ENCODE measurements at places on chromosomes 5 and 9. TPM values are rescaled to one million over a fixed set of nuclear protein-coding genes. Genes with fewer than 3 reads are reported as not detected.
A peak's percentile ranks its signal among the peaks of the same experiment; 100 is the strongest.

DNA sequence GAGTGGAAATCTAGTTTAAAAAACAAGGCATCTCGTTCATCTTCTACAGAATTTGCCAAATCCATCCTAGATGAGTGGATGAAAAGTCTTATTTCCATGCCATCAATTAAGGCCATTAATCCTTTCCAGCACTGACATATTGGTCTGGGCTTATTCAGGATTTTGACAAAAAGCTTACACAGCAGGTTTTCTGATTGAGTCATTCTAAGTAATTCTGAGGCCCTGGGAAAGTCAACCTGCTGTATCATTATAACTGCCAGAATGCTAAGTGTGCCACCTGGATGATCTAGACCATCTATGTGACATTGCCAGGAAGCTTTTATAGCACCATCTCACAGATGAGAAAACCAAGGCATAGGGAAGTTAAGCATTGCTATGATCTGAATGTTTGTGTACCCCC is 132.1 kb upstream of the MAP3K1 start:
- H3K4me1 ChIP-seq = peaks cover 52% of the 10 kb centered on the region
- no peaks in the 10 kb centered on the region for H3K36me3 ChIP-seq
- no peak overlapping the region for H3K4me3 ChIP-seq
- H3K27me3 ChIP-seq = no peaks in the 10 kb centered on the region

- H3K27ac ChIP-seq = no peak overlapping the region
- no peak for DNase-seq
- peaks cover 5% of the 10 kb centered on the region for H3K27me3 ChIP-seq
- H3K4me3 ChIP-seq = no peak overlapping the region
- no peaks in the 10 kb centered on the region for H3K36me3 ChIP-seq
Observed at GRCh38 chr5:6480133-6481051, 31.7 kb downstream of the UBE2QL1 start.

- H3K36me3 ChIP-seq = peaks cover 42% of the 10 kb centered on the region
- no peak overlapping the region for H3K4me3 ChIP-seq
- peaks cover 8% of the 10 kb centered on the region for H3K4me1 ChIP-seq
- no peak overlapping the region for H3K27ac ChIP-seq
Observed at GRCh38 chr9:133340256-133340655, 4.3 kb upstream of the SURF6 start.

DNA sequence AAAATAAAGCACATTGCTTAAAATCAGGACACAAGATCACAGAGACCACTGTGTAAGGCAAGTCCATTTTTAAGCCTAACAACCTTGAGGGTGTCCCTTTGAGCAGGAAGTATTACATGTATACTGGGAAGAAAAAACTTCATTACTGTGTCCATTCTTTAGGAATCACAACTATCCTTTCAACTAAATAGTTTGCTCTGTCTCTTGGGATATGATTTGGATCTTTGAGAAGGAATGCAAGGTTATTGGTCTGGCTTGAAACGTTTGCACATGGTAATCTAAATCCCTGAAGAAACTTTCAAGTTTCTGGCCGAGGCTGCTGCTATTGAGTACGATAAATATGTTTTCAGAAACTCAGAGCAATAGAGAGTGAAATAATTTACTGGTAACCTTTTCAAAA is 923.0 kb upstream of the SEMA6A start:
- H3K4me3 ChIP-seq = no peak overlapping the region
- H3K27ac ChIP-seq = no peak overlapping the region
- H3K27me3 ChIP-seq = no peaks in the 10 kb centered on the region
- H3K36me3 ChIP-seq = no peaks in the 10 kb centered on the region

GRCh38 chr9:11356067-11356466 is 743.3 kb upstream of the PTPRD start:
- no peak overlapping the region for H3K27ac ChIP-seq
- DNase-seq = no peak
- H3K36me3 ChIP-seq = no peaks in the 10 kb centered on the region

GRCh38 chr9:89786655-89787054 is 181.8 kb downstream of the GADD45G start:
- H3K4me1 ChIP-seq = no peaks in the 10 kb centered on the region
- no peak overlapping the region for H3K4me3 ChIP-seq
- H3K27ac ChIP-seq = no peak overlapping the region
- DNase-seq = no peak
- H3K36me3 ChIP-seq = no peaks in the 10 kb centered on the region
- H3K27me3 ChIP-seq = no peaks in the 10 kb centered on the region

- no peaks in the 10 kb centered on the region for H3K27me3 ChIP-seq
- DNase-seq = no peak
- H3K36me3 ChIP-seq = no peaks in the 10 kb centered on the region
- no peak overlapping the region for H3K4me3 ChIP-seq
- peaks cover 1% of the 10 kb centered on the region for H3K4me1 ChIP-seq
- no peak overlapping the region for H3K27ac ChIP-seq
Observed at GRCh38 chr5:127425868-127426267, 91.6 kb upstream of the PRRC1 start.

DNA sequence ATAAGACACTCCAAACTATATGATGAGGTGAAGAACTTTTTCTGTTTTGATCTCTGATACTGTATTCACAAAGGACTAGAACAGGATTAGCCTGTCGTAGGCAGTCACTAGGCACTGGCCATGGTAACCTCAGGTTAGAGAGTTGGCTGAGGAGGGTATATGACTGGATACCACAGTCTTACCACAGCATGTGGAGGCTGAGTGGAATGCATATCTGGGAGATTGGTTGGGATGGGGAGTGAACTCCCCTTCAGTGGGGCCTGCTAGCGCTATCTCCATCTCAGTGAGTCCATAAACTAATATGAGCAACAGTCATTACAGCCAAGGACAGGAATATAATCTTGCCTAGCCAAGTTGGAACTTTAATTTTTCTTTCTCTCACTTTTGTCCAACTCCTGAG is 339.1 kb downstream of the SPATA31D1 start:
- no peak overlapping the region for H3K4me3 ChIP-seq
- H3K27ac ChIP-seq = no peak overlapping the region
- H3K4me1 ChIP-seq = no peaks in the 10 kb centered on the region
- H3K36me3 ChIP-seq = no peaks in the 10 kb centered on the region

GRCh38 chr9:77856615-77857014 is 175.0 kb downstream of the GNAQ start:
- no peak overlapping the region for H3K4me3 ChIP-seq
- peaks cover 28% of the 10 kb centered on the region for H3K4me1 ChIP-seq
- no peak for DNase-seq
- H3K27me3 ChIP-seq = no peaks in the 10 kb centered on the region
- H3K36me3 ChIP-seq = peaks cover 8% of the 10 kb centered on the region

DNA sequence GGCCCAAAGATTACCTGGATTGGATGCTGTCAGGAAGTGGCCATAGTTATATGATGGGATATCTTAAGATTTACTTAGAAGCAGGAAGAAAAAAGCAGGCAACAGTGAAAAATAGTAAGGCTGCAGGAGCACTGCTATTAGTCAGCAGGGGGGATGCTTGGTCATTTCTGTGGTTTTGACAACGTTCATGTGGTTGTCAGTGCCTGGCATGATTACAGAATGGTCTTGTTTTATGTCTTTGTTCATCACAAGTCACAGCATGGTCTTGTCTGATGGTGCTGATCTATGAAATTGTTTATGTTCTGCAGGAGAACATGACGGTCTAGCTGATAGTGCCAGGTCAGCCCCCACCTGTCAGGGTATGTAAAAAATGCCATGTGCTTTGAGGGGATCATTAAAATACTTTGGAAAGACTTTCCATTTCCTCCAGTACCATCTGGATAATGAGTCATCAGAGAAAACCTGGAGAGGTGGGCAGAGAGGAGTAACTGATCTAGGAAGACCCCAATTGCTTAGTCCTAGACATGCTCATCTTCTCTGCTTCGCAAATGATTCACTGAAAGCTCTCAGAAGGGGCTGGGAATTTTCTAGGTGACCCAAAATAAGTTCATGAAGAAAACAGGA is 48.5 kb downstream of the PLGRKT start:
- H3K27me3 ChIP-seq = no peaks in the 10 kb centered on the region
- peak; percentile 60 for DNase-seq
- H3K27ac ChIP-seq = no peak overlapping the region
- H3K4me3 ChIP-seq = no peak overlapping the region
- H3K36me3 ChIP-seq = peaks cover 3% of the 10 kb centered on the region

GRCh38 chr9:99753436-99753835 is 68.2 kb upstream of the NR4A3 start:
- peaks cover 9% of the 10 kb centered on the region for H3K27me3 ChIP-seq
- no peaks in the 10 kb centered on the region for H3K36me3 ChIP-seq
- H3K4me3 ChIP-seq = no peak overlapping the region

GRCh38 chr5:96146675-96147074 is 185.0 kb upstream of the ELL2 start:
- H3K4me1 ChIP-seq = peaks cover 7% of the 10 kb centered on the region
- H3K36me3 ChIP-seq = no peaks in the 10 kb centered on the region
- DNase-seq = peak; percentile 16
- H3K4me3 ChIP-seq = no peak overlapping the region
- H3K27ac ChIP-seq = no peak overlapping the region
- H3K27me3 ChIP-seq = peaks cover 4% of the 10 kb centered on the region

DNA sequence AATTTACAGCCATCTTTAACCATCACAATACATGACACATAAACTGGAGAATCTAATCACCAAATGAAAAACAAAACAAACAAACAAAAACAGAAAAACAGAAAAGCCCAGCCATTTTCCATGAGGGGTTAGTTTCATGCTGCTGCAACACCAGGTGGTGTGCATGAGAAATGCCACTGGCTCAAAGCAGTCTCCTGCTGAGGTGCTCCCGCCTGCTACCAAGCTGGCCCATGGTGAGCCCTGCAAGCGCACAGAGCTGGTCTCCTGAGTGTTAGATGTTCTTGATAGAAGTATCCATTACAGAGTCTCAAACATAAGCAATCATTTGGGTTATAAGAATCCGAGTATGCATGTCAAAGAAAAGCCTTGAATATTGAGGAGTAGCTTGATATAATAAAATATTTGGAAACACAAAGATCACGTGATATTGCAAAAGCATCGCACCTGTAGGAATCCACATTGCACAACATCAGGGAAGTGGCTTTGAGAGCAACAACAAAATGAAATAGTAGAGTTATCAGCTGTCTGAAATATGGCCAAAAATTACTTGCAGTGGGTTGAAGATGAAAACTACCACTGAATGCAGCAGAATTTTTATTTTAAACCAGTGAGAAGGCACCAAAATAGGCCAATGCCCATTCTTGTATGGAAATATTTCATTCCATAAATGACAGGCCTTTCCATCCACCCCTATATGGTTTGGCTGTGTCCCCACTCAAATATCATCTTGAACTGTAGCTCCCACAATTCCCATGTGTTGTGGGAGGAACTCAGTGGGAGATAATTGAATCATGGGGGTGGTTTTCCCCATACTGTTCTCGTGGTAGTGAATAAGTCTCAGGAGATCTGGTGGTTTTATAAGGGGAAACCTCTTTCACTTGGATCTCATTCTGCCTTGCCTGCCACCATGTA is 194.8 kb downstream of the SYK start:
- H3K4me3 ChIP-seq = no peak overlapping the region
- DNase-seq = no peak
- no peak overlapping the region for H3K27ac ChIP-seq
- peaks cover 8% of the 10 kb centered on the region for H3K4me1 ChIP-seq

- no peak overlapping the region for H3K27ac ChIP-seq
- peaks cover 13% of the 10 kb centered on the region for H3K27me3 ChIP-seq
- no peaks in the 10 kb centered on the region for H3K4me1 ChIP-seq
- H3K36me3 ChIP-seq = no peaks in the 10 kb centered on the region
Observed at GRCh38 chr5:74596927-74597326, 43.6 kb downstream of the ENC1 start.

FAM81B gene
- total RNA-seq = not detected

SNX24 gene
- 4.9 TPM for total RNA-seq

AGXT2 gene
- total RNA-seq = not detected
